CD4-positive, alpha-beta T cell treated with Interleukin-21 for 1 hour (primary cell): ENCODE measurements at places on chromosomes 11 and 22.

GRCh38 chr22:43482318-43482625 is 70.5 kb downstream of the MPPED1 start:
- DNase-seq = no peak

DNA sequence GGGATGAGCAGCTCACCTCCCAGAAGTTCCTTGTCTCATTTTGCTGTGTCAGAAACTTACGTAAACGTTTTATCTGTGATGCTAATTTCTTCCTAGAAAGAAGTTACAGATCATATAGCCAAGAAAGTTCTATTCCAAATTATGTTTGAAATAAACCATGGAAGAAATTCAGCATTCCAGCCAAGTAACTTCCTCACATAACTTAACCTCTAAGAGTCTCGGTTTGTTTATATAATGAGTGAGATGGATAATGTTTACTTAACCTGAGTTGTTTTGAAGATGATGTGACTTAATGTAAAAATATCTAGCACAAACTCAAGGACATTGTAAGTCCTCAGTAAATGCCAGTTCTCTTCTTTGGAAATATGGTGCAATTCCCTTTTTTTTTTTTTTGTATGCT is 8.9 kb upstream of the MUC15 start:
- DNase-seq = no peak

GRCh38 chr11:102488208-102488607 is 35.6 kb upstream of the TMEM123 start:
- DNase-seq = no peak

- DNase-seq = peak; percentile 4
These were observed at the start of gene HOATZ for GRCh38 chr11:111514216-111515031. TSS of gene HOATZ (plus strand) at chr11:111514778. CDS start at chr11:111514785, 7 bp downstream.

GRCh38 chr22:48955351-48956311 is 872.0 kb downstream of the BRD1 start:
- DNase-seq = no peak

DNA sequence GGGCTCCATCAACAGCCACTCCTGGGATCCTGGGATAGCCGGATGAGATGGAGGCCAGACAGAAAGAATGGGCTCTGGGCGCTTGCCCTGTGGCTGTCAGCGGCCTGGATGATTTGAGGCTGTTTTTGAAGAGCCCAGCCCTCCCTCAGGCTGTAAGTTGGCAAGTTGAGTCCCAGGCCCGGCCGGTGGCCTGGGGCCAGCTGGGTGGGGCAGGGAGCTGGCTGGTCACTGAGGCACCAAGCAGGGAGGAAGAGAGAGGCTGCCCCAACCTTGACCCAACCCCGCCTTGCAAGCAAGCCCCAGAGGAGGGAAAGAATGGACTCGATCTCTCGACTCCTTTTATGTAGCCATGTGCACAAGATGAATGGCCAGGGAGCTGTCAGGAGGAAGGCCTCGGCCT is 34.9 kb downstream of the RIBC2 start:
- DNase-seq = no peak

DNA sequence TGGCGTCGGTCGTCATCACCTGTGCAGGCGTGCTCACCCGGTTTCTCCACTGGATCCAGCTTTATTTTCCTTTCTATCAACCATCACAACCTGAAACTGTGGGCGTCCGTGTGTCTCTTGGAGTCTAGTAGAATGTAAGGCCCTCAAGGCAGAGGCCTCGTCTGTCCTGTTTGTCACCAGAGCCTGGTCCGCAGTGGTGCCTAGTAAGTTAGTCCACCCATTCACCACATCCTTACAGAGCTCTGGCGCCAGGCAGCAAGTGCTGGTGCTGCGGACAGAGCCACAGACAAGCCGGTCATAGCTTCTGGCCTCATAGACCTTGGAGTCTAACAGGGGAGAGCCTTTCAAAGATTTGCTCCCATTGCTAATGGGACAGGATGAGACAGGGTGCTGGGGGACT is 64.4 kb upstream of the PARVG start:
- no peak for DNase-seq

DNA sequence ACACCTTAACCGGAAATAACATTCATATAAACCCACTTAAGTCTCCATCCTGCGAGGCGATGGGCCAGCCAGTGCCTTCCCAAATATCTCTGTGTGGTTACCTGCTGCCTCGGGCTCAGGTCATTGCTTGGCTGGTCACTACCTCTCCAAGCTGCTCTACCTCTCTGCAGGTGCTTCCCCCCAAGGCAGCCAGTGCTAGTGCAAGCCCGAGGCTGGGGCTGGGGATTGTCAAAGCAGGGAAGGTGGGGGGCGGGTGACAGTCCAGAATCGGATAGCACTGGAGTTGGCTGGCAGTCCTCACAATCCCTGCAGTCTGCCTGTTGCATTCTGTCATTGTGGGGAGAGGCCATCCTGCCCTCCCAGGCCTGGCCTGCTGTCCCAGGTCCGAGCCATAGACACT is 11.1 kb downstream of the MCHR1 start:
- no peak for DNase-seq

GRCh38 chr11:115920841-115921480 is 416.7 kb upstream of the CADM1 start:
- no peak for DNase-seq

DNA sequence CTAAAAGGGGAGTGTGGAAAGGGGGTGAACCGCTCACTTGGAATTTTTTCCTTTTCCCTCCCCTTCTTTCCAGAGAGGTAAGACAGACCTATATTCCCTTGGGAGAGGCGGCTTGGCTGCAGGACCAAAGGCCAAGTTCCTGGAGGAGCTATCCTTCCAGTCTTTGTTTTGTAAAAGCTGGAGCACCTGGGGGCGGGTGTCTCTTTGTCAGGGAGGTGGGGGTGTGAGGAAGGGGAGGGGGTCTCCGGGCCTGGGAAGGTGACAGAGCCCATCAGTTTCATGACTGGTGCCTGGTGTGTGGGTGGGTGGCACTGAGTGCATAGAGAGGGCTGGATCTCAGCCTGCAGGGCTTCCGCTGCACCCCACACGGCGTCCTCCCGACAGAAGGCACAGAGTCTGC is 18.5 kb downstream of the PTPN5 start:
- DNase-seq = no peak

DNA sequence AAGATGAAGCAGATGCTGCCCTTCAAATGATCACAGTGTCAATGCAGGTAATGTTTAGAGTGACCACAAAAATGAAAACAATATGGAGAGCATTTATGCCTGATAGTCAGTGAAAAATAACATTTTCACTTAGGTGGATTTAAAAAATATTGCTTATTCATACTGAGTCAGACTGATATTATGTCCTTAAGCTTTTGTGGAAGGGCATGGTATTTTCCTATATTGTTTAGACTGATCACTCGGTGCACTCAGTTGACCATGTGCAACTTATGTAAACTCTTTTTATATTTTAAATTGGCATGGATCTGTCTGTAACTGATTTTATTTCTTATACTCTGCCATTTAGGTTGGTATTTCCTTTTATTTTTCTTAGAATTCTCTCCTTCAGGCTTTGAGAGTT is 106.6 kb downstream of the DYNC2H1 start:
- DNase-seq = no peak

GRCh38 chr11:61472868-61473267 is 35.7 kb upstream of the LRRC10B start:
- DNase-seq = no peak

DNA sequence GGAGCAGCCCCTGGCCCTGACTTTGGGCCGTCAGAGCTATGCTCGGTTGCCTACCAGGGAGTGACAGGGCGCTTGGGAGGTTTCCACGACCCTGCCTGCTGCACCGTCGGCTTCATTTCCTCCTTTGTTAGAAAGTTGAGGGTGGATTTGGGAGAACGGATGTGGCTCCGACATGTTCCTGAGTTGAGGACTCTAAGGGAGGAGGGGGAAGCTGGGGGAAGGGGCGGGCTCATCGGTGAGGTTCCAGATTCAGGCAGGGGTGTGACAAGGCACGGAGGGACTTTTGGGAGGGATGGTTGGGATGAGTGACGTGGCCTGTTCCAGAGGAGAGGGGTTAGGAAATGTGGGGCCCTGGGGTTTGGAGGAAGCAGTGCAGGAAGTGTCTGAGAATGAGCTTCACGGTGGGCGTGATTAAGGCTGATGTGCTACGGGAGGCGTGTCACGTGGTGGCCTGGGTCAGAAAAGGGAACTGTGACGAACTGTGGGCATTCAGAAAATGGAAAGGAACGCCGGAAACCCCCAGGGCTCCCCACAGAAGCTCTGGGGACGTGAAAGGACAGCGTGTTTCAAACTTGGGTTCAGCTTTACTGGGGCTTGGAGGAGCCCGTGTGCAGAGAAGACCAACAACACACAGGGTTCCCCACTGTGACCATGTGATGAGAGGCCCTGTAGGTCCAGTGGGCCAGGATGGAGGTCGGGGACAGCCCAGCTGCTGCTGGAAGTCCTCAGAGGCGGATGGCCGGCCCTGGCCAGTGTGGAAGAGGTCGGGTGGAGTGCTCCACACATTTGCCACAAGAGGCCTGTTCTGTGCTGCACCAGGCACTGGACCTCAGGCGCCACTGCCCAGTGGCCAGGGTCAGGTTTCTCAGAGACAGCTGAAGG is 2.8 kb downstream of the PARVB start:
- peak; percentile 87 for DNase-seq

GRCh38 chr11:22407921-22408320 is 69.7 kb downstream of the SLC17A6 start:
- DNase-seq = no peak

DNA sequence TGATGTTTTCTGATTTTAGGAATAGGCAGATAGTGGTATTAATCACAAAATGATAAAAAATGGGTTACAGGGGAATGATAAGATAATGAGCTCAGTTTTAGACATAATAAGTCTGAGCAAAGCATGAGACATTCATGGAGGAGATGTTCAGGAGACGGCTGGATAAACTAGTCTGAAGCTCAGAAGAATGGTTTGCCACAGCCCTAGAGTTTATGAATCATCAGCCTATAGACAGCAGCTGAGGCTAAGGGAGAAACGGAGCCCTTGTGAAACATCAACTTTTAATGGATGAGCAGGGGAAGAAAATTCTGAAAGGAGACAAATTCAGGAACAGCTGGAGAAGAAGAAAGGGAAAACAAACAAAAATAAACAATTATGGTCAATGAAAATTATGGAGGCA is 87.2 kb downstream of the RELT start:
- DNase-seq = no peak

GRCh38 chr22:36644333-36644757 is 59.2 kb downstream of the CACNG2 start:
- no peak for DNase-seq

DNA sequence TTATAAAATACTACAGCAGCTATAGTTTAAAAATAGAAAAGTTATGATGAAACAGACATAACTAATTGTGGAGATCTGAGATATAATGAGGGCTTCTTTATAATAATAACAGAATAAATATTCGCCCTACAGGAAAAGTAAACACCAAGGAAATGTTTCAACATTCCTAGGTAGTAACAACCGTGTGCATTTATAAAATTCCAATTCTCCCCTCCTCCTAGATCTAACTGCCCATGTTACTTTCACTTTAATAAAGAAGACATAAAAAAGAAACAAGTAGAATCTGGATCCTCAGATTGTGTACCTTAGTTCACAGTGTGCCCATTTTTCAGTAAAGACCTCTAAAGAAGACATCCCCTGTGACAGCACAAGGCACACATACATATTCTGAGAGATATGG is 57.8 kb upstream of the MN1 start:
- DNase-seq = no peak

GRCh38 chr11:33588056-33588455 is 112.6 kb downstream of the C11orf91 start:
- DNase-seq = no peak

DNA sequence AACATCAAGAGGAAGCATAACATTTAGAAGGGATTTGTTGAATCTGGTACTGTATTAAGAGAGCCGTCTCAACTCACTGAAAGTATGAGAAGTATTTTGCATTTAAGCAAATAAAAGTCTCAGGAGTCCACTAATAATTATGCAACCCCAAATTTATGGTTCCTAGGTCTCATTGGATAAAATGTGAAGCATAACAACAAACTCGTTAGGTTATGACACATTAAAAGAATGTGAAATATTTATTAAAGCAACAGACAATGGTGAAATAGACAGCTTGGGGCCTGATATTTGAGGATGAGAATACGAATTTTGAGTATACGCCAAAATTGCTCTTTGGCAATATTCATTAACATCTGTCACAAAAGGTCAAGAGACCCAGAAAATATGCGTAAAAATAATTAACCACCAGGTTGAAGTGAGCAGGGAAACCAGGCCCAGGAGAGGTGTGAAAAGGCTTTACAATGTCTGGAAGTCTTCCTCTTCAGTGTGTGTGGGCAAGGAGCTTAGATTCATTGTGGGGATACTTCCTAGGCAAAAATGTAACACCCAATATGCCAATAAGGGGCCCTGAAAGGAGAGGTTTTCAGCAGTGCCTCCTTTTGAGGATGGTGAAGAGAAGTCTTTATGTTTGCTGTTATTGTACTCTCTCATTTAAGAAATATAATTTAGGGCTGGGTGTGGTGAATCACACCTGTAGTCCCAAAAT is 89.2 kb downstream of the FDX1 start:
- DNase-seq = no peak
